ENCODE measurements at places on chromosomes 2 and 18.

DNA sequence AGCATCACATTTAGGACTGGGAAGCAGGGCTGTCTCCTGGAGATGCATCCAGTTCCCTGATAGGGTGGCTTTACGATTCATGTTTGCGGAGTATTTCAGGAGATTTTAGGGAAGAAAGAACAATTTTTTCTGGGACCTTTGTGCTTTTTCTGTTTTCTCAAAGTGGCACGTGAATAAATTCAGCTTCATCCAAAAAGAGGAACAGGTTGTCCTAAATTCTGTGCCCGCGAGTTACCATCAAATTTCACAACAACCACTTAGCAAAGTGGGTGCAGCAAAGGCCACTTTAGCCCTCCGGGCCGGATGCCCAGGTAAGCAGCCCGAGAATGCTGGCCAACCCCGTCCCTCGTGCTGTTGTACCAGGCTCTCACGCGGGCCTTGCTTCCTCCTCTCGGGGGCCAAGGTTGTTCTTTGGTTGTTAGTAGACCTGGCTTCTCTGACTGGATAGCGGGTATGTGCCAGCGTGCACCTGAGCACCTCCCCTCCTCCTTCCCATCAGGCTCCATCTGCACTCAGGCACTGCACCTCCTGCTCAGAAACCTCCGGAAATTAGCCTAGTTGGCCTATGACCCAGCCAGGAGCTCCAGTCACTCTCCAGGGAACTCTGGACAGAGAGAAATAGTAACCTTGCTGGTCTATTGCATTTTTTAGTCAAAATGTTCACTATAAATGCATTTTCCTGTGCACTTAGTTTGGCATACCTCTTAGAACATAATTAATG is 83.0 kb downstream of the CMPK2 start:
- no peak for DNase-seq

GRCh38 chr2:224659714-224660113 is 56.5 kb downstream of the CCDC195 start:
- DNase-seq = no peak

- no peak for DNase-seq
Measured at GRCh38 chr2:127091886-127092285, 15.1 kb downstream of the BIN1 start.

DNA sequence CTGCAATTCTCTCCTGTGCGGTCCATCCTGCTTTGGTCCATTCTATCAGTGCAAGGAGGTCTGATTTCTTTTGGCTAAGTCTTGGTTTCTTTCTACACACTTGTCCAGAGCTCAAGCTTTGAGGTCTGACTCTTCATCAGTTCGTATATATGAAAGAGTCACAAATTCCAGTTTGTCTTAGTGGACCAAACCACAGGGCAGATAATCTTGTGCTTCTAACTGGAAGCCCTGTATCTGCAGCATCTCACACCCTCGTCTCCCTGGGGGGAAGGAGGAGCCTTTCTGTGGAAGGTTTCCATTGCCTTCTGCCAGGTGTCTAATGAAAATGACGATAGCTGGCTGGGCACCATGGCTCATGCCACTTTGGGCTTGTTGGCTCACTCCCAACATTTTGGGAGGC is 148.5 kb downstream of the SPP2 start:
- no peak for DNase-seq

GRCh38 chr2:135685361-135685760 is 56.3 kb upstream of the UBXN4 start:
- no peak for DNase-seq

DNA sequence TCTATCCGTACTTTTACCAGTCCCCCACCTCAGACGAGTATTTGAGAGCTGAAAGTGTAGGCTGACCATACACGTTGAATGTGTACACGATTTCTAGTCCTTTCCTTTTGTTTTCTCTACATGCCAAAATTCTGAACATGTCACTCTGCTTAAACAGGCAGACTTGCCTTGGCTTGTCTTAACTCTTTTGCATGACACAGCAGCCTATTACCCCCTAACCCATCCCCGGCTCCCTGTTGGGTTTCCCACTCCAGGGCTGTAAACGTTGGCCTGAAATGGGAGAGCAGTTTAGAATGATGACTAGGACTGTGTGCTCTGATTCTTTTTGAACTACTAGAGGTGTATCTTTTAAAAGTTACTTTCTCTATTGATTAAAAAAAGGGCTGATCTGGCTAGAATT is 19.1 kb downstream of the MTCL1 start:
- no peak for DNase-seq

- no peak for DNase-seq
Measured at GRCh38 chr2:77578354-77578753, 56.2 kb upstream of the LRRTM4 start.

DNA sequence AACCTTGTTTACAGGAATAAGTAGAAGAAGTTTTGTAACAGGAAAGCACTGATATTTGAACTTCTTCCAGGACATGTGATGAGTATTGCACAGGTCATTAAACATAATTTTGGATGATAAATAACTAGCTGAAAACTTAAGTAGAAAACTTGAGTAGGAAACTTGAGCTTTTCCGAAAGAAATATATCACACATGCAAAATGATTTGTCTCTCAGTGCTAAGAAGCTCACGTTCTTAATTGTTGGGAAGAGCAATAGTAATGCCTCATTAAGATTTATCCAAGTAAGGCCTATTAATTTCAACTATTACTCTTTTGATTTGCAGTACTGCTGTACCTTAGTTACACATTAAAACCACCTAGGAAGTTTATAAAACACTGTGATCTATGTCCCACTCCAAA is 1921.9 kb upstream of the LRRTM1 start:
- DNase-seq = no peak

DNA sequence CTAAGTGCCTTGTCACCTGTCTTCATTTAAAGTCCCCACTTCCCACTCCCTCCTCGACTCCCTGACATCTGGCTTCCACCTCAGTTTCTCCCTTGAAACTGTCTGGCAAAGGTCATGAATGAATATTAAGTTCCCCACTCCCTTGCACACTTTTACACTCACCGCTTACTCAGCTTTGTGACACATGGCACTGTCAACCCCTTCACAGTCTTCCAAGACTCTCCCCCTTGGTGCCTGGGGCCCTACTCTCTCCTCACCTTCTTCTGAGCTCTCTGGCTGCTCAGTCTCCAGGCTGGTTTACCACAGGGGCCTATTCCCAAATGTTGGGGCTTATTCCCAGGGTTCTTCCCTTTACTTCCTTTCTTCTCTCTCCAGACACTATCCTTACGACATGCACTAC is 17.9 kb upstream of the PTPN4 start:
- no peak for DNase-seq

All from cardiac septum (tissue), 1 donor.